ENCODE measurements at places on chromosomes 16 and 17.

GRCh38 chr17:80621997-80622357 lies 77.3 kb downstream of the RPTOR start:
- no peak for DNase-seq

DNA sequence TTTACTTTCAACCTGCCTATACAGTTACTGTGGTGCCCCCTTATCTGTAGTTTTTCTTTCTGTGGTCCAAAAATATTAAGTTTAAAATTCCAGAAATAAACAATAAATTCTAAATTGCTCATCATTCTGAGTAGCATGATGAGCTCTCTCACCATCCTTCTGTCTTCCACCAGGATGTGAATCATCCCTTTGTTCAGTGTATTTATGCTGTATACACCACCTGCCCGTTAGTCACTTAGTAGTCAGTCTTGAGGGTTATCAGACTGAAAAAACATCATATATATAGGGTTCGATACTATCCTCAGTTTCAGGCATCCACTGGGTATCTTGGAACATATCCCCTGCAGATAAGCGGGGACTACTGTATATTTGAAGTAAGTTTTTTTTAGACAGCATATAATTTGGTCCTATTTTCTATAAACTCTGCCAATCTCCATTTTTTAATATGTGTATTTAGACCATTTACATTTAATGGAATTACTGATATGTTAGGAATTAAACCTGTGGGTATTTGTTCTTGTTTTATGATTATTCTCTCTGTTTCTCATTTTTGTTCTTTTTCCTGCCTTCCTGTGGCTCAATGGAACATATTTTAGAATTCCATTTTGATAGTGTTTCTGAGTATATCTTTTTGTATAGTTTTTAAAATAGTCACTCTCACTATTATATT lies 31.0 kb downstream of the TBX21 start:
- DNase-seq: no peak

- DNase-seq: no peak
These were observed 33.5 kb upstream of the ARL6IP1 start for GRCh38 chr16:18834864-18835263.

DNA sequence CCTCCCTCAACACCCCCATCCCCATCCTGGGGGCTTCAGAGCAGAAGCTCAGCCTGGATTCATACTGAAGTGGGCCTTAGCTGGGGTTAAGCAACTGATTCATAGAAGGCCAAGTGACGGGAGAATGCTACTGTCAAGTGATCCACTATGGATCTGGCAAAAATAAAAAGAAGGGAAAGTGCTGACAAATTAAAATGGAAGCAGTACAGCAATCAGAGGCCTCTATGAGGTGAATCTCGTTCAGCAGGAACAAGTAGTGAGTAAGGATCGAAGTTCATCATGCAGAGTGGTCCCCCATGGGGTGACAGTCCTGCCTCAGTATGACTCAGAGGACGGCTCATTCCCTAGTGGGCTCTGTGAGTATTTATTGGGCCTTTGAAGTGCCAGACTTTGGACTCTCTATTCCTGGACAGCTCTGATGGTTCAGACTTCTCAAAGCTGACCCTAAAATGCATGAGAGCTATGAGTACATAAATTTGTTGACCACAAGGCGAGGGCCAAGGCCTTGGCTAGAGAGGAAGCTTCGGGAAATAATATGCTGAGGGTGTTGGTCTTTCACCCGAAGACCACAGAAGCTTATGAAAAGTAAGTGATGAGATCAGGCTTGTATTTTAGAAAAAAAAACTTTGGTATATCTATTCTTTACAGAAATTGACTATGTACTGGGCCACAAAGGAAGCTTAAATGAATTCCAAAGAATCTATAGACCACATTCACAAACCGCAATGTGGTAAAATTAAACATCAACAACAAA lies 5.3 kb upstream of the NSMCE1 start:
- no peak for DNase-seq

DNA sequence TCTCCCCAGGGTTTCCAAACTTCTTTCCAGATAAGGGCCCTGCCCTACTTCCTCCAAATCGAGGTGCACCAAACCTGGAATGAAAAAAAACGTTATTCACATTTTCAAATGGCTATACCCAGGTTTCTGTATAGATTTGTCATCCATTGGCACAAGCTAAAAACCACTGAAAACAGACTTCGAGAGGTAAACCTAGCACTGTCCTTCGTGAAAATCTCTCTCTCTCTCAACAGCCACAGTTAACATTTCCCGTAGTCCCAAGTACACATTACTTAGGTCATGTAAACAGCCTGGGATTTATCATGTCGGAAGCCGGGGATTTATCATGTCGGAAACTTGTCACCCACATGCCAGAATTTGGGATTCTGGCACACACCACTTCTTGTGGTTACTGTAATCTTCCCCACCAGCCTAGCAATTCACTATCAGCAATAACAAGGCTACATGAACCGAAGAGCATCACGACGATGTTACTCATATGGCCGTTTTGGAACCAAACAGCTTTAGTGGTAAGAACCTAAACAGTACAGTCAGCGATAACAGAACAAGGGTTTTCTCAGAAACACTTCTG lies 1.2 kb downstream of the DDX5 start:
- DNase-seq: peak; percentile 81

Data from hematopoietic multipotent progenitor cell treated with erythropoietin and hydrocortisone succinate and interleukin-3 and kit ligand, for 17 days (in vitro differentiated cells).